ENCODE measurements at places on chromosomes 16 and 17.

DNA sequence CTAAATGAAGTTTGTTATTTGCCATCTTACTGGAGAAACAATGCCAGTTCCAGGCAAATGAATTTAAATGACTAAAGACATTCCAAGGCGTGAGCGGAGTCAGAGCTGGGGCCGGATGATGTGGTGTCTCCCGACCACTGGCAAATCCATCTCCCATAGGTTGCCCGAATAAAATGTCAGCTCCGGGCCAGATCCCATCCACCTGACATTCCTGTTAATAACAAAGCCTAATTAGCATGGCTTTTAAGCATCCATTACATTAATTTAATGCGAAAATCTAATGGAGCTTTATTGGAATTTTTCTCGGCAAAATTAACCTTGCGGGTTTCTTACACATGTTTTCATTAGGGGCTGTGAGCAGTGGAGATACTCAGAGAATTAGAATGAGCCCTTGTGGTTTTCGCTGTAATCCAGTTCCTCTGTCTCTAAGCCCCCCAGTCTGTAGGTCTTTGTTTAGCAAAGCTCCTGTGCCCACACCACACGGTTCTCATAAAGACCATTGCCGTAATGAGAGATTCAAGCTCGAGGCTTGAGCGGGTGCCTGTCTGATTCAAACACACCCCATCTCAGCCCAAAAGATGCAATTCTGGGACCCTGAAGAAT lies 123.3 kb downstream of the CCT6B start:
- no peak for DNase-seq

GRCh38 chr16:10684511-10685151 lies 10.1 kb downstream of the TEKT5 start:
- no peak for DNase-seq

GRCh38 chr17:75822119-75822799 lies 21.9 kb downstream of the UNC13D start:
- DNase-seq: no peak

DNA sequence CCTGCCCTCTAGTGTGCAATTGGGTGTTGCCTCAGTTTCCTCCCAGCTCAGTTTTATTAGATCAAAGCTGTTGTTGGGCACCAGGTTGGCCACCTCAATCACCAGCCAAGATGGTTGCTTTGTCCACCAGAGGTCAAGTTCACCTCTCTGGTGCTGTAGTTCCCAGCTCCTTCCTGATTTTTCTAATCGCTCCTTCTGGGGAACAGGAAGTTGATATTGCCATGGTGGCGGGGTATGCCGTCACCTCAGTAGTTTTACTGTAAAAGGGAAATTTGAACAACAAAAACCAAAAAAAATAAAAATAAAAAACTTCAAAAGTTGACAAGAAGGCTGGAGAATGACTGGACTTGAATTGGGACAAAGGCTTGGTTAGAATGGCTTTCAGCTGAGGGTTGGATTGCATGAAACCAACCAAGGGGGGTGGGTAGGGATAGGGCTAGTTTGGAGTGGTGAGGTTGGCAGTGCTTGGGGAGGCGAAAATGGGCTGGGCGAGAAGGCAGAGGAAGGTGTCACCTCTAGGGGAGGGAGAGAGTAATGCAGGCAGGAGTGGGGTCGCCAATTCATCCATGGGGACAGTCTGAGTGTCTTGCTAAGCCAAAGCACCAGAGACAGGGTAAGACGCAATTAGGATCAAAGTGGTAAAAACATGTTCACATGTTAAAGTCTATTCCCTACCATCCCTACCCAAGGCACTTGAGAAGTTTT lies 6.2 kb downstream of the EFNB3 start:
- no peak for DNase-seq

GRCh38 chr17:2222301-2222700 lies 81.3 kb downstream of the SMG6 start:
- DNase-seq: no peak

GRCh38 chr17:27552276-27552732 lies 78.7 kb upstream of the LGALS9 start:
- no peak for DNase-seq

DNA sequence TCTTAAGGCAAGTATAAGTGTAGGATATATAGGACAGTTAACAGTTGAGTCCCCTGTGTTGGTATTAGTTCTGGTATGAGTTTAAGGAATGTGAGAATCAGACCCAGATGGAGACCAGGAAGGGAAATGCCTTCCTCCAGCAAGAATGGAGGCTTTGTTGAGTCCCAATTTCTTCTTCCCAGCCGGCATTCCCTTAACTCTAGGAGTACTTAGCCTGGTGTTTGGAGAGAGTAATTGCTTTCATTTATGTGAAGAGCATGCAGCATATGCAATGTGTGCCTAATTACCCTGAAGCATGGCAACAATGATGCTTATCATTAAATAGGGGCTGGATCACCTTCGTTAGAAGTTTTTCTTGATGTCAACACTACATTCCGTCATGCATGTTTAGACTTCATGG lies 225.9 kb upstream of the XYLT1 start:
- no peak for DNase-seq
